ENCODE measurements at places on chromosomes 5 and 9. TPM values are rescaled to one million over a fixed set of nuclear protein-coding genes. Genes with fewer than 3 reads are reported as not detected.

Gene C8G
- total RNA-seq, result 2.7 TPM

DNA sequence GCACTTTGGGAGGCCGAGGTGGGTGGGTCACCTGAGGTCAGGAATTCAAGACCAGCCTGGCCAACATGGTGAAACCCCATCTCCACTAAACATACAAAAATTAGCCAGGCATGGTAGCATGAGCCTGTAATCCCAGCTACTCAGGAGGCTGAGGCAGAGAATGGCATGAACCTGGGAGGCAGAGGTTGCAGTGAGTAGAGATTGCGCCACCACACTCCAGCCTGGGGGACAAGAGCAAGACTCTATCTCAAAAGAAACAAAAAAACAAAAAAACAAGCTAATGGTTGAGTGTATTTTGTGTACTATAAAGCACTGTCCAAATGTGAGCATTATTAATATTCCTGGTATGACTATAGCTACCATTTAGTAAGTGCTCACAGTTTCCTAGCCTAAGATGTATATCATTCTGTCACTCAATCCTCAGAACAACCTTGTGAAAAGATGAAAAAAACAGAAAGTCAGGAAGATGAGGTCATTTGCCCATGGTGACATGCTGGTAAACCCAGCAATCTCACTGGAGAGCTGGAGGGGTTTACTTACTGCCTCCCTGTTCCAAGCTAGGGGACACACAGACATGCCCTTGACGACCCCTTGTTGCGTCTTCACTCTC lies 27.7 kb downstream of the ARHGEF37 start:
- H3K27ac ChIP-seq, result no peak overlapping the region
- H3K4me1 ChIP-seq, result peaks cover 14% of the 10 kb centered on the region

- H3K27me3 ChIP-seq, result no peaks in the 10 kb centered on the region
- DNase-seq, result no peak
- H3K4me1 ChIP-seq, result no peaks in the 10 kb centered on the region
Observed at GRCh38 chr9:112569186-112569585, 82.6 kb downstream of the KIAA1958 start.

DNA sequence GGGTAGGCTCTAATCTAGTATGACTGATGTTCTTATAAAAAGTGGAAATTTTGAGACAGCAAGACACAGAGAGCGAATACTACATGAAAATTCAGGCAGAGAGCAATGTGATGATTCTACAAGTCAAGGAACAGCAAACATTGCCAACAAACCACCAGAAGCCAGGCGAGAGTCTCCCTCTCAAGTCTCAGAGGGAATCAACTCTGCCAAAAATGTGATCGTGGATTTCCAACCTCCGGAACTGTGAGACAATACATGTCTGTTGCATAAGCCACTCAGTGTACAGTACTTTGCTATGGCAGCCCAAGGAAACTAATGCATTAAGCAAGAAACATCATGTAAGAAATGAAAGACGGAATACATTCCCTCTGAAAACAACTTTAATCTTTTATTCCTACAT lies 52.1 kb upstream of the CCNG1 start:
- DNase-seq, result no peak
- no peak overlapping the region for H3K4me3 ChIP-seq
- H3K27ac ChIP-seq, result no peak overlapping the region
- no peaks in the 10 kb centered on the region for H3K36me3 ChIP-seq
- no peaks in the 10 kb centered on the region for H3K4me1 ChIP-seq

GRCh38 chr5:6762697-6763096 lies 49.5 kb downstream of the TENT4A start:
- no peaks in the 10 kb centered on the region for H3K36me3 ChIP-seq
- H3K4me3 ChIP-seq, result no peak overlapping the region
- H3K4me1 ChIP-seq, result peaks cover 6% of the 10 kb centered on the region

DNA sequence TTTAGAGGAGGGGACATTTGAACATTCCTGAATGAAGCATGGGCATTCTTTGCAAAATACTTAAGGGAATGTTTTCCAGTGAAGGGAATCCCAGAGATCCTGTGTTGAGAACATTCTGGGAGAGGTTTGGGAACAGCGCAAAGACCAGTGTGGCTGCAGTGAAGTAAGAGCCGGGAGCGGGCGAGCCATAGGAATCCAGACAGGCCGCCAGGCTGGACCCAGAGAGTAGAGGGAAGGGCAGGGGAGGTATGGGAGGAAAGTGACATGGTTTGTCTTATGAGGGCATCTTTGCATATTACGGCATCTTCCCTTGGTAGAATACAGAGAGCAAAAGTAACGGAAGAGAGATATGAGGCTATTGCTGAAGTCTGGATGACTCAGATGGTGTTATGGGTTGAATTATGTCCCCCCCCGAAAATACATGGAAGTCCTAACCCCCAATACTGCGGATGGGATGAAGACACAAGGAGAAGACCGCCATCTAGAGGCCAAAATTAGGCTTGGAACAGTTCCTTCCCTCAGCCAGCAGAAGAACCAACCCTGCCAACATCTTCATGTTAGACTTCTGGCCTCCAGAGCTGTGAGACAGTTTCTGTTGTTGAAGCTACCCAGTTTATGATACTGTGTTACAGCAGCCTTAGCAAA lies 268.2 kb downstream of the MAST4 start:
- no peak for DNase-seq
- H3K27me3 ChIP-seq, result peaks cover 22% of the 10 kb centered on the region
- H3K4me1 ChIP-seq, result peaks cover 9% of the 10 kb centered on the region
- H3K36me3 ChIP-seq, result peaks cover 6% of the 10 kb centered on the region
- H3K27ac ChIP-seq, result no peak overlapping the region

- H3K4me3 ChIP-seq, result no peak overlapping the region
- H3K36me3 ChIP-seq, result peaks cover 5% of the 10 kb centered on the region
- H3K27ac ChIP-seq, result no peak overlapping the region
- H3K27me3 ChIP-seq, result no peaks in the 10 kb centered on the region
Observed at GRCh38 chr5:71573591-71573990, 13.5 kb upstream of the MCCC2 start.

Gene C9orf153
- total RNA-seq, result 0.92 TPM

DNA sequence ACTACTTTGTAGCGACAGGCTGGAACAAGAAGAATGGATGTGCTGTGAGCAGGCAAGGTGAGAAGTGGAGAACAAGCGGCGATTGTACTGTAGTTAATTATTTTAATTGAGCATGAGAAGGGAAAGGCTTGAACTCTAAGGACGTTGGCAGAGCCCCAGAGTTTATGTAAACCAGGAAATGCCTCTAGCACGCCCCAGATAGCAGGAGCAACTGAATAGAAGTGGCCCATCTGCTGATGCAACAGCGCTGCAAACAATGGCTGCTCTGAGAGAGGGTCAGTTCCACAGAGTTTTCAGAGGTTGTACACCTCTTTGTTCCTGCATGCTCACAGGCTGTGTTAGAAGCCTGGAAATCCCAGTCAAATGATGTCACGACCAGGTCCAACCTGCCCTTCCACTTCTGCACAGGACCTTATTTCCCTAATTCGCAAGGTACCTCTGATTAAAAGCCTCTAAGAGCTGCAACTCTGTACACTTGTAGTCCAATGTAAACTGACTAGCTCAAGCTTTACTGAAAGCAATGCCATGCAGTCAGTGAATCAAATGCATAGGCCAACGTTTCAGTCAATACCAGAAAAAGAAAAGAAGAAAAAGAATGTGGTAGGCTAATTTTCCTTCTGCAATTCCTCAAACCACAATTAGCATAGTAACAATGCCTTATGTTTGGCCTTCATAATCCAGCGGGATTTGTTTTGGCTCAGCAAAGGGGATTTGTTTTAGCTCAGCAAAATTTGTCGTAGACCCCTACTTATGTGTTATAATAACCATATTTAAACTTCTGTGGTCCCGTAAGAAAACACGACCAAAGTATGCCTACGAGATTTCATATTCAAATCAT lies 119.6 kb upstream of the RETREG1 start:
- H3K36me3 ChIP-seq, result peaks cover 2% of the 10 kb centered on the region
- H3K27me3 ChIP-seq, result peaks cover 85% of the 10 kb centered on the region
- no peak for DNase-seq
- H3K4me3 ChIP-seq, result no peak overlapping the region
- no peaks in the 10 kb centered on the region for H3K4me1 ChIP-seq

GRCh38 chr5:95746722-95747679 lies 15.9 kb downstream of the RHOBTB3 start:
- H3K27me3 ChIP-seq, result peaks cover 7% of the 10 kb centered on the region
- no peak overlapping the region for H3K4me3 ChIP-seq
- no peaks in the 10 kb centered on the region for H3K36me3 ChIP-seq
- H3K4me1 ChIP-seq, result peaks cover 3% of the 10 kb centered on the region

- no peaks in the 10 kb centered on the region for H3K36me3 ChIP-seq
- no peak for DNase-seq
- H3K27ac ChIP-seq, result no peak overlapping the region
- no peak overlapping the region for H3K4me3 ChIP-seq
Observed at GRCh38 chr5:146043722-146044121, 61.7 kb downstream of the PLAC8L1 start.

DNA sequence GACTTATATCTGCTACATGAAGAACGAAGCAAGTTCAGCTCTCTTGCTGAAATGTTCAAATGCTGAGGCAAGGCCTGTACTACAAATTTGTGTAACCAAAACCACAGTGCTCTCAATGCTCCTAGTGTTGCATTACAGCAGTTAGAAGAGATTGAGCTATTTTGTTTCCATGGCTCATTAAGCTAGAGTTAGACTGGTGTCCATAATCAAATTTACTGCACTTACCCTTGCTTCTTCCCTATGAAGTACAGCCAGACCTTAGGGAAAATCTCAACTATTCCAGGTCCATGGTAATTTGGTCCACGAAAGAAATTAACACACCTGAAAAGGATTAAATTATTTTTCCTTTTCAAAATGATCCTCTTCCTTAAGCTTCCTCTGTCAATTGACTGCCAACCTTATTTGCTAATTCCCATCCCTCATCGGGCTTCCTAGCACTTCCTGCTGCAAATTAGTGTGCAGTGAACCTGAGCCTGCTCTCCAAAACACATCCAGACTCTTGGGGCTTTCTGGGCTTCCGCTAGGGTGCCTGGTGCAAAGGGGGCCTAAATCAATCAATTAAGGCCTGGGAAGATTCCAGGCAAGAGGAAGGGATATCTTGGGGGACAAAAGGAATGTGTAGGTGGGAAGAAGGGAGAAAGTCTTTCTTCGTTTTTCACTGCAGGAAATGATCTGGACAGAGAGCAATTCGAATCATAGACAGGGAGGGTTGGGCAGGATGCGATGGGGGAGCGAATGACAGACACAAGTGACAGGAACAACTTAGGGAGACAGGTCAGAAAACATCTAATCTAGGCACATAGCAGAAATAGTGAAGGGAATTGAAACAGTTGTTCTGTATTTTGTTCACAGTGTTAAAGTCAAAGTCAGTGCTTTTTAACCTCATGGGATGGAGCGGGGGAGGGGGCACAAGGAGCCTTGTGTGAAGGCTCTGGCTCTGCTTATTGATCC lies 542.4 kb downstream of the RAB3C start:
- no peak overlapping the region for H3K27ac ChIP-seq
- no peaks in the 10 kb centered on the region for H3K36me3 ChIP-seq
- H3K27me3 ChIP-seq, result no peaks in the 10 kb centered on the region

Gene ECSCR
- not detected for total RNA-seq

DNA sequence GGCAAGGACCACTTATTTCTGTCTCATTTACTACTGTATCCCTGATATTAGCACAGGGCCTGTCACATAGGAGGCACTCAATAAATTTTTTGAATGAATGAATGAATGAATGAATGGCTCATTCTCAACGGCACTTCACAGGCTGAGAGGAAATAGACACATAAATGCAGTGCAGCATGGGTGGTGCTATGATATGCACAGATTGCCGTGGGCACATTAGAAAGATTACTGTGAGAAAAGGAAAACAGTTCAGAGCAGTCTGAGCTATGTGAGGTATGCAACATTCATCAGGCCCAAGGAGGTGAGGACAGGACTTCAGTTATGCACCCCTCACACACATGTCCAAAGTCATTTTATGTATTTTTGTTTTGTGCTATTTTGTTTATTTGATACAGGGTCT lies 6.4 kb upstream of the NOL6 start:
- H3K4me3 ChIP-seq, result no peak overlapping the region
- DNase-seq, result no peak
- H3K4me1 ChIP-seq, result peaks cover 2% of the 10 kb centered on the region
- no peaks in the 10 kb centered on the region for H3K27me3 ChIP-seq
- H3K27ac ChIP-seq, result no peak overlapping the region

DNA sequence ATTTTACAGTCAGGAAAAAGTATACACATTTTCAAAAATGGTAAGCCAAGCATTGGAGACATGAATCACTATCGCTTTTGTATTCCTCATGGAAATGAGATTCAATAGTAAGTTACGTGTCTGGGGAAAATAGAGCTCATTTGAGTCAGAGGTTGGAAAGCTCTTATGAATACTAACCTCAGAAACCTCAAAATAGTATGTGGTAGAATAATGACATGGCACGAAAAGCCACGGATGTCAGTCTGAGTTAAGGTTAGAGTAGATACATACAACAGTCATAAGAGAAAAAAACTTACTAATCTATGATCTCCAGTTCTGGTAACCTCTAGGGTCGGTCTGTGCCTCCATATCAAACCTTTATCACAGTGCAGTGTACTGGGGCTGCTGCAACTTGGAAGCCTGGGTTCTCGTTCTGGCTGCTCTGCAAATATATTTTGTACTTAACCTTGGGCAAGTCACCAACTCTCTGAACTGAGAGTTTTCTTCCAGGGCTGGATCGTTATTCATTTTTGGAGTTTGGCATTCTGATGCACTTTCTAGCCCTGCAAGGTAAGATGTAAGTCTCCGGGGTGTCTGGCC lies 31.8 kb downstream of the MAP1B start:
- no peak overlapping the region for H3K27ac ChIP-seq
- H3K4me3 ChIP-seq, result no peak overlapping the region
- peaks cover 2% of the 10 kb centered on the region for H3K4me1 ChIP-seq
- peaks cover 63% of the 10 kb centered on the region for H3K27me3 ChIP-seq
- no peaks in the 10 kb centered on the region for H3K36me3 ChIP-seq
- no peak for DNase-seq

DNA sequence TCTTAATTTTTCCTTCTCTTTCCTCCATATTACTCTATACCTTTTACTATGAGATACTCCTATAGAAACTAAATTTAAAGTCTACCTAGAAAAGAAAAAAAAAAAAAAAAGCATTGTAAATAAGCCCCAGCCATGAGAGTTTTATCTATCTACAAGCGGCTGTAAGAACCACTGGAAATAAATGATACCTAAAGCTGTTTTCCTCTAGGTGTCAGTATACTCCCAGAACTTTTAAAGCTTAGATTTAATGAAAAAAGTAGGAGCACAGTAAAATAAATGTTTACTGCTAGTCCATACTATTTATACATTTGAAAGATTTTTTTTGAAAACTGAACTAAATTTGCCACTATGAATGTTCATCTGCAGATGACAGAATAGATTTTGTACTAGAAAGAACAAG lies 26.2 kb downstream of the TYRP1 start:
- no peaks in the 10 kb centered on the region for H3K27me3 ChIP-seq
- no peaks in the 10 kb centered on the region for H3K36me3 ChIP-seq
- H3K4me3 ChIP-seq, result no peak overlapping the region
- DNase-seq, result no peak

Gene EPB41L4B
- total RNA-seq, result not detected

Gene TAF11L5
- total RNA-seq, result not detected

- H3K36me3 ChIP-seq, result no peaks in the 10 kb centered on the region
- no peak overlapping the region for H3K27ac ChIP-seq
- no peak for DNase-seq
- no peaks in the 10 kb centered on the region for H3K27me3 ChIP-seq
Observed at GRCh38 chr5:103602438-103602837, 39.8 kb upstream of the NUDT12 start.
